Colonic mucosa (tissue), 4 donors: ENCODE measurements at places on chromosomes 7 and 10. TPM values are rescaled to one million over a fixed set of nuclear protein-coding genes. Genes with fewer than 3 reads are reported as not detected.

The GOLGA7B gene
- total RNA-seq, result 0.22 TPM

The NFKB2 gene
- total RNA-seq, result 29.3 TPM

- H3K27me3 ChIP-seq, result no peaks in the 10 kb centered on the region
- no peak overlapping the region for H3K27ac ChIP-seq
- DNase-seq, result no peak
- H3K4me3 ChIP-seq, result no peak overlapping the region
- no peaks in the 10 kb centered on the region for H3K36me3 ChIP-seq
- no peaks in the 10 kb centered on the region for H3K4me1 ChIP-seq
Measured at GRCh38 chr10:47198221-47198620, 101.8 kb upstream of the GDF10 start.

DNA sequence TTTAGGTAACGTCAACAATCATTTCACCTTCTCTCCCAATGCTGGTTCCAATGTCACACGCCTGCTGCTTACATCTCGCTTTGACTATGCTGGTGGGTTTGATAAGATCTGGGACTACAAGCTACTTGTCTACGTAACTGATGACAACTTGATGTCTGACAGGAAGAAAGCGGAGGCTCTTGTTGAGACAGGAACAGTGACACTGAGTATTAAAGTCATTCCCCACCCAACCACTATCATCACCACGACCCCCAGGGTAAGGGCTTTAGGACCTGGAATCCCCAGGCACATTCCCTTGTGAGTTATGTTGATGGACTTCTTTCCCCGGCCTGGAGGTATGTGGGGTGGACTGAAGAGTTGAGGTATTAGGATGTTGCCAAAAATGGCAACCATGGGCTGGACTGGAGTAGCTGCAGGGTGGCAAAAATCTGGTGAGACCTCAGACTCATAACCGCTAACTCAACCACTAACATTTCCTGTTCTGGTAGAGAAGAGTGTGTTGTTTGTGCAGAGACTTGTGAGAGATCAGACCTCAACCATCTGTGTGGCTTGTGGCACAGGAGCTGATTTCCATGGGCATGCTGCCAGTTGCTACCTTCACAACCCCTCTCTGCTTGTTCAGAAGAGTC, 59.2 kb downstream of the CDHR3 start:
- H3K4me3 ChIP-seq, result no peak overlapping the region
- no peaks in the 10 kb centered on the region for H3K36me3 ChIP-seq
- no peaks in the 10 kb centered on the region for H3K27me3 ChIP-seq
- no peak overlapping the region for H3K27ac ChIP-seq

The TLX1 gene
- total RNA-seq, result 0.52 TPM
